ENCODE measurements at places on chromosomes 3 and 15. TPM values are rescaled to one million over a fixed set of nuclear protein-coding genes. Genes with fewer than 3 reads are reported as not detected.

Gene RABL3
- 19.1 TPM for total RNA-seq

Gene NR1I2
- 0.11 TPM for total RNA-seq

Gene SCAANT1
- not detected for total RNA-seq

Gene ALDH1A3
- 11.2 TPM for total RNA-seq

Gene BNC1
- total RNA-seq, result 0.37 TPM

Gene UBA3
- total RNA-seq, result 100 TPM

Gene SCN11A
- 11.8 TPM for total RNA-seq

Gene HTR3E
- not detected for total RNA-seq

Gene CIAO2A
- 54.6 TPM for total RNA-seq

Gene ZIC1
- total RNA-seq, result not detected

Gene GOLGA6L26
- total RNA-seq, result not detected

Gene HRG
- total RNA-seq, result not detected

Gene NDN
- total RNA-seq, result 72.3 TPM

Gene SERF2
- 248 TPM for total RNA-seq

Gene UPK1B
- 141 TPM for total RNA-seq

Gene SNURF
- total RNA-seq, result 51.9 TPM

Gene ADAMTS7
- total RNA-seq, result 9.6 TPM

Gene FBXL22
- 26.2 TPM for total RNA-seq

Gene PLSCR1
- 97.8 TPM for total RNA-seq

Measured in urinary bladder (tissue), 4 donors.